ENCODE measurements at places on chromosomes 3 and 15. TPM values are rescaled to one million over a fixed set of nuclear protein-coding genes. Genes with fewer than 3 reads are reported as not detected.

- no peak for DNase-seq
Observed at GRCh38 chr3:156014489-156014888, 105.9 kb upstream of the KCNAB1 start.

LMOD3 gene
- not detected for total RNA-seq

MRPS22 gene
- 98.2 TPM for total RNA-seq

SAMMSON gene
- total RNA-seq, result not detected

DNA sequence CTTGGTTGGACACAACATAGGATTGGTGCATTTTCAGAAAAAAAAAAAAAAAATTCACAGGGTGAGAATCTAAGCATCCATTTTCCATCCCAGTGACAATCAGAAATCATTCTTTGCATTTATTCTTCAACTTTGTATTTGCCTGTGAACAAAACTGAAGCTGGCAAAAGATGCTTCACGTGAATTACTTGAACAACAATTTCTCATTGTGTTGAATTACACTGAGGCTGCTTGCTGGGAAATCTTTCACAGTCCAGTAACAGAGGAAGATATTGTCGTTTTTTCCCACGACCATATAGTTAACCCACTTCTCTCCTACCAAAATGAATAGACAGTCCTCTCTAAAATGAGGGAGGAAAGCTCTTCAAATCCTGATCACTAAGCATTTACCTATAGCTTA lies 4.3 kb upstream of the SLCO3A1 start:
- DNase-seq, result no peak

ANKRD63 gene
- not detected for total RNA-seq

- DNase-seq, result no peak
Observed at GRCh38 chr15:72858205-72858604, 74.6 kb upstream of the ADPGK start.

CDAN1 gene
- 15.1 TPM for total RNA-seq

GRK7 gene
- total RNA-seq, result not detected

FRMD5 gene
- 1.3 TPM for total RNA-seq

- DNase-seq, result no peak
Observed at GRCh38 chr15:52778457-52778856, 11.7 kb downstream of the ONECUT1 start.

MED12L gene
- 0.32 TPM for total RNA-seq

DNA sequence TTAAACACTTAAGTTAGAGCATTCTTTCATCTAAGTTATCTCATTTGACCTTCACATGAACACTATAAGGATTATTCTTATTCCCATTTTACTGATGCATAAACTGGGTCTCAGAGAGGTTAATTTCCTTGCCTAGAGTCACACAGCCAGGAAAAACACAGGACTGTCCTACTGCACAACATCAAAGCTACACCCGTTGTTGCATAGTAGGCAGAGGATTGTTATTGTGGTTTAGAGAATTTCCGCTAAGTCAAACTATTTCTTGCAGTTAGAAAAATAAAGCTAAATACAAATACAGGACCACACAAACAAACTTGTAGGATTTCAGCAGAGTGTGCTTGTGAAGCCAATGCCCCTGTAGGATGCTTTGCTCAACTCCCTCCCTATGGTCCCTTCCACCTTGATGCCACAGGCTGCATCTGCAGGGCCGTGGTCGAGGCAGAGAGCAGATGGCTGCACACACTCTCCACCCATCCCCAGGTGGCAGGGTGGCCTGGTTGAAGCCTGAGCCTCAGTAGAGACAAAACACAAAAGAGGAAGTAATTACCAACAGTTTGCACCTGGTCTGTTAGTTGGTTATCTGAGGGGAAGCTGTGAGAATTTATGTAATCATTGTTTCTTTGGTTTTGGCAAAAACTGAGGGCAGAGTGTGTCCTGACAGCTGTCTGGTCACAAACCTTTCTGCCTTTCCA lies 41.1 kb upstream of the SKOR1 start:
- no peak for DNase-seq

DNA sequence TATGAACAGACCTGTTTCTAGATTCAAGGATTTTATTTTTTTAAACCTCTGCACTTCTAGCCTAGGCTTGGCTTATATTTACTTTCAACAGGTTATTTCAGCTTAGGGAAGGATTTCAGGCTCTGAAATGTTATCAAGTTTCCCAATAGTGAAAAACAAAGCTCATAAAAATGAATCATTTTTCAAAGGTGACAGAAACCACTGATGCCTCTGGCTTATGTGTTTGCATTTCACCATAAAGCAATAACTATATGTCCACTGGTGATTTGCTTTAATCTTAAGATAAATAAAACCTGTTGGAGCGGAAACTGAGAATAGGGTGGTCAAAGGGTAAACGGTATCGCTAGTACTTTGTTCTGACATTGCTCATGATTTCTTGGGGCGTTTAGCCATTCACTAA lies 141.2 kb upstream of the LRIG1 start:
- DNase-seq, result no peak

- peak; percentile 23 for DNase-seq
Observed at GRCh38 chr15:35886765-35887164, 340.8 kb upstream of the DPH6 start.

GRCh38 chr15:61337541-61337940 lies 108.4 kb upstream of the RORA start:
- no peak for DNase-seq

DNA sequence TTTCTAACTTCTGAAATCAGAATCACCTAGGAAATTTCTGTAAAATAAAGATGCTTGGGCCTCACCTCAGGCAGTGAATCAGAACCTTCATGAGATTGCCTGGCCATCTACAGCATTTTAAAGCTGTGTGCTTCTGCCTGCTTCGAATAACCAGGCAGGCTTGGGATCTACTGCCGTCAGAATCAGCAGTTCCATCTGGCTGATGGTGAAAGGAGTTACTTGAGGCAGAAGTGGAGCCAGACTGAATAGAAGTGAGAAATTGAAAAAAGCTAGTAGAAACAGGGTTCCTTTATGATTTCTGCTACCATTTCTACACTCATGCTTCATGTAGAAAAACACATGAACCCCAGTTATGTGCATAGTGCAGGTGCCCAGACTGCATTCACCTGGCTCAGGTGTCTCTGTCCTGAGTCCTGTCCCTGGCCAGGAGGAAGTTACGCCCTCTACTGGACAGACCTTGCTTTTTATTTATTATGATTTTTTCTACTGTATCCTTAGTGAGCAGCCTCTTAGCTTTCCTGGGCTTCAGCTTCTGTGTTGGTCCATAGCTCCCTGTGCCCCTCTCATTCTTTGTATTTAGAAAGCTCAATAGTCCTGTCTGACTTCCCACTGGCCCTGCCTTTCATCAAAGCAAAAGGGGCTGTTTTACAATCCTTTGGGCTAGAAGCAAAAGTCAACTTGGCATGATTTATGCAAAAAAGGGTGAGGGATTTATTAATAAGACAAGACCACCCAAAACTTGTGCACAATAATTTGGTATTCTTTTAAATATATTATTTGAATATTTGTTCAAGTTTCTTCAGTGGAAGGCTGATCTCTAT lies 200.8 kb upstream of the GOLGA6L4 start:
- DNase-seq, result peak; percentile 2

Measured in fibroblast of villous mesenchyme (primary cell).